Breast epithelium (tissue), 4 donors: ENCODE measurements at places on chromosomes 5 and 9.

- no peak for DNase-seq
Observed at GRCh38 chr5:82924226-82925060, 152.8 kb downstream of the TMEM167A start.

- DNase-seq = no peak
Observed at GRCh38 chr9:18022642-18023041, 443.8 kb downstream of the SH3GL2 start.

- DNase-seq = no peak
Observed at GRCh38 chr5:129172580-129172979, 78.0 kb downstream of the ISOC1 start.

DNA sequence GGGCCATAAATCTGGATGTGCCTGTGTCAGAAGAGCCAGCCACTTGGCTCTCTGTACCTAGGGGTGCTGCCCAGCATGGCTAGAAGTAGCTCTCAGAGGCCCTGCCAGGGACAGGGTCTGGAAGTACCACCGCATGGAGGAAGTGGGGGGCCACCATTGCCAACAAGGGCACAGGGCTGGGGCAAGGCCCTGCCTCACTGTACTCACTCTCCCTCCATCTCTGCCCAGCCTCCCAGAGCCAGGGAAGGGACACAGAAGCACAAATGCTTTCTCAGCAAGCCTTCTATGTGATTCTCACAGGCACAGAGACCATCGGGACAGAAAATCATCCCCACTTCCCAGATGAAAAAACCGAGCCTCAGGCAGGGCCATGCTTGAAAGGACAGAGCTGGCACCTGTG is 138.1 kb downstream of the C5orf15 start:
- no peak for DNase-seq

- no peak for DNase-seq
Observed at GRCh38 chr5:34001241-34001841, 6.5 kb downstream of the AMACR start.

GRCh38 chr9:136695955-136696354 is 8.7 kb upstream of the AGPAT2 start:
- DNase-seq = no peak

DNA sequence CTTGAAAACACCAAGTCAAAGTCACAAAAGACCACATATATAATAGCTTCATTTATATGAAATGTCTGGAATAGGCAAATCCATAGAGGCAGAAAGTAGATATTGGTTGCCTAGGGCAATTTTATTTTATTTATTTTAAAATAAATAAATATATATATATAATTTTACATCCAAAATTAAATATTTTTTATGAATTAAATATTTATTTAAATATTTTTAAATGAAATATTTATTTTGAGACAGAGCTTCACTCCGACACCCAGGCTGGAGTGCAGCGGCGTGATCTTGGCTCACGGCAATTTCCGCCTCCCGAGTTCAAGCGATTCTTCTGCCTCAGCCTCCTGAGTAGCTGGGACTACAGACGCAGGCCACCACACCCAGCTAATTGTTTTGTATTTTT is 58.9 kb upstream of the ATG10 start:
- DNase-seq = no peak

GRCh38 chr9:32487981-32488380 is 38.0 kb downstream of the RIGI start:
- DNase-seq = no peak

GRCh38 chr5:112732131-112732530 is 5.6 kb upstream of the APC start:
- DNase-seq = no peak

GRCh38 chr5:21237461-21237860 is 1249.5 kb upstream of the CDH18 start:
- no peak for DNase-seq

DNA sequence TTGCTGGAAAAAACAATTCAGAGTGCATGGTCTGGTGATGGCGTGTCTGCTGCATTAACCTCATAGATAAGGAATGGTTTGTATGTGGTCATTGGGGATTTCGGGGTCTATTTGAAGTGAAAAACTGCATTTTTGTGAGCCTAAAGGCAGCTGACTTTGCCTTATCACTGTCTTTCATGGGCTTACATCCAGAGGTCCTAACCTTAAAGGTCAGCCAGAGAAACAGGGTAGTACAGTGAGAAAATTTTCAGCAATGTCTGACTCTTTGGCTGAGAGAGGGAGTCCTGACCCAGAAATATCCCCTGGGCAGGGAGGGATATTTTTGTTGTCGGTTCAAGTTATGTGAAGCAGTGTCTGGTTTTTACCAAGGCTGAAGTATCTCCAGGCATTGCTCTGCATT is 5.7 kb downstream of the PCSK5 start:
- DNase-seq = no peak

DNA sequence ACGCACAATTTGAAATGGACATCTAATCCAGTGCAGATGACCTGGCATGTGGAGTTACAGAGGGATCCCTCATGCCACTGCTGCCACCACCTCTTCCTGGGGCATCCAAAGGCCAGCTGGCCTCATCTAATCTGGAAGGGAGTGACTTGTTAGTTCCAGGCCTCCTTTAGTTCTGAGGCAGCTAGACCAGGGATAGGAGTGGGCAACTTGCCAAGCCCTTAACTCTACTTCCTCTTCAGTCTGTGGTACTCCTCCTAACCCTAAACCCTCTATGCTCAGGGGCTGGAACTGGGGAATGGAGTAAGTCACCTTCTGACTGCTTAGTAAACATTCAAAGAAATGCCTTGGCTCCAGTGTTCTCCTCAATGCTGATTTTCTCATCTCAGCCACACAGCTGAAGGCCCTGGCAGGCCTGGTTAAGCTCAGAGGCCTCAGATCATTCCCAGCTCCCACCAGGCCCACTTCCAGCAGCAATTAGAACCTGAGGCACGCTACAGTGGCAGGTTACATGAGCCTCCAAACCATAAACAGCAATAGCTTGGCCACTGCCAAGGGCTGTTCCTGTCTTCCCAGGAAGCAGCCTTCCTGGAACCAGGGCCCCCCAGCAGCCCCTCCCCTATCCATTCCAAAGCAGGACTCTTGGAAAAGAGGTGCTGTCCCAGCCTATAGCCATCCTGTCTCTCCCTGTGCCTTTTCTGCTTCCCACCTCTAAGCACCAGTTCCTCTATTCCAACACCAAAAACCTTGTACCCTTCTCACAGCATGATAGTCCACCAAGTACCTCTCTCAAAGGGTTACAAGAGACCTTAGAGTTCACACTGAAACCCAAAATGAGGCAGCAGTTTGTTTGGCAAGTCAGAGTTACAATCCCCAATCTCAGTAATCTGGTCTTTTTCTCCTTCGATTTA is 2.0 kb downstream of the EIF4EBP3 start:
- no peak for DNase-seq

GRCh38 chr5:14816374-14816998 is 55.1 kb downstream of the ANKH start:
- DNase-seq = no peak

DNA sequence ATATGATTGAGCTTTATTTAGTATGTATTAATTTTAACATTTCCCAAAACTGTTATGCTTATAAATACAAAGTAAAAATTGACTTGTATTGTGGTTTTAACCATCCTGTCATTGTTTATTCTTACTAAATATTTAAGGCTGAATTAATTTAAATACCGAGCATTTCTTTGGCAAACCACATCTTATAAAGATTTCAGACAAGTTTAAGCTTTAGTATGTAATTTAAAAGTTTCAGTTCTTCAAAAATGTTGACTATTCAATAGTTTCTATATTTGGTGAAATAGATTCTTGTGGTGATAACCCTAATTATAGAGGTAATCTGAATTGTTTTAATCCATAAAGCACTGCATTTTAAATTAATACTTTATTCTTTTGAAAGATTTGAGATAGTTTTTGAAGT is 65.5 kb downstream of the CCNH start:
- DNase-seq = no peak

- no peak for DNase-seq
Observed at GRCh38 chr5:112929336-112930081, 7.5 kb upstream of the REEP5 start.

DNA sequence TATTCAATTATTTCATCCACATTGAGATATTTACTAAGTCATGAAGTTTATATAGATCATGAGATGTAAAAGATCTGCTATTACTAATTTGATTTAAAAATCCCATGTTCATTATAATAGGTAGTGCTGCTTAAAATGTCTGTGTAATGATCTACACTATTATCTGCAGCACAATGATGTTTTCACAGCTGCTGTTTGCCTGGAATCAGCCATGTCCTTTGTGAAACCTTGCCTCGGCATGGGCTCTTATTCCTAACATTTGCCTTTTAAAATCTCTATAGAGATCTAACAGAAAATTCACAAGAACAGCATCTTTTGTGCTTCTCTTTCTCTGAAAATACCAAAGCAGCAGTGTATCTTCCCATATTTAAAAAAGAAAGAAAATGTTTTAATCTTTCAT is 444.6 kb downstream of the PTPRD start:
- DNase-seq = no peak

GRCh38 chr5:149680810-149681221 is 49.3 kb upstream of the PPARGC1B start:
- DNase-seq = peak; percentile 20

GRCh38 chr9:122217640-122218039 is 11.1 kb downstream of the LHX6 start:
- DNase-seq = no peak

GRCh38 chr5:59660737-59661136 is 232.8 kb downstream of the PDE4D start:
- DNase-seq = no peak

DNA sequence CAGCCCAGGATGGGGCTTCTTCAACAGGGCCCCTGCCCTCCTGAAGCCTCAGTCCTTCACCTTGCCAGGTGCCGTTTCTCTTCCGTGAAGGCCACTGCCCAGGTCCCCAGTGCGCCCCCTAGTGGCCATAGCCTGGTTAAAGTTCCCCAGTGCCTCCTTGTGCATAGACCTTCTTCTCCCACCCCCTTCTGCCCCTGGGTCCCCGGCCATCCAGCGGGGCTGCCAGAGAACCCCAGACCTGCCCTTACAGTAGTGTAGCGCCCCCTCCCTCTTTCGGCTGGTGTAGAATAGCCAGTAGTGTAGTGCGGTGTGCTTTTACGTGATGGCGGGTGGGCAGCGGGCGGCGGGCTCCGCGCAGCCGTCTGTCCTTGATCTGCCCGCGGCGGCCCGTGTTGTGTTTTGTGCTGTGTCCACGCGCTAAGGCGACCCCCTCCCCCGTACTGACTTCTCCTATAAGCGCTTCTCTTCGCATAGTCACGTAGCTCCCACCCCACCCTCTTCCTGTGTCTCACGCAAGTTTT is 23.6 kb downstream of the PCDHGC5 start:
- peak; percentile 78 for DNase-seq

DNA sequence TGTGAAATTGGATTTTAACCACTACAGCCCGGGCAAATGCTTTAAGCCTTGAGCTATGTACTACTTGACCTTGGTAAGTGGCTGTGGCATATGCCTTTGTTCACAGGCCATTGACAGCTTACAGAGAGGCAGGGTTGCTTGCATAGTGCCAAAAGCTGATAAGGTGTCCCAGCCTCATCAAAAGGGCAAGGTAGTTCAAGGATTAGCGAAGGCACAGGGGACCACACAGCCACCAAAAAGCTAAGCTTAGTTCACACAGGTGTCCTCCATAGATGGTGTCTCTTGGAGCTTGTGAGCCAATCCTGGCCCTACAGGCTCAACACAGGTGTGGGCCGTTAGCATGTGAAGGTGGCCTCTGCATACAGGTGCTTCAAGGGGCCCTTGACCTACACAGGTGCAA is 86.8 kb downstream of the ZNF622 start:
- no peak for DNase-seq

GRCh38 chr5:98905857-98906688 is 22.7 kb downstream of the CHD1 start:
- no peak for DNase-seq

GRCh38 chr9:15149450-15149849 is 157.6 kb downstream of the TTC39B start:
- no peak for DNase-seq

GRCh38 chr9:20441711-20442423 is 180.4 kb downstream of the MLLT3 start:
- no peak for DNase-seq

GRCh38 chr9:27766073-27766835 is 193.0 kb upstream of the C9orf72 start:
- no peak for DNase-seq
